ENCODE measurements at places on chromosomes 5 and 9. TPM values are rescaled to one million over a fixed set of nuclear protein-coding genes. Genes with fewer than 3 reads are reported as not detected.

- no peak overlapping the region for H3K27ac ChIP-seq
- H3K4me3 ChIP-seq: no peak overlapping the region
- H3K36me3 ChIP-seq: no peaks in the 10 kb centered on the region
- no peak for DNase-seq
- H3K4me1 ChIP-seq: no peaks in the 10 kb centered on the region
Observed at GRCh38 chr5:40594811-40595210, 84.9 kb upstream of the PTGER4 start.

DNA sequence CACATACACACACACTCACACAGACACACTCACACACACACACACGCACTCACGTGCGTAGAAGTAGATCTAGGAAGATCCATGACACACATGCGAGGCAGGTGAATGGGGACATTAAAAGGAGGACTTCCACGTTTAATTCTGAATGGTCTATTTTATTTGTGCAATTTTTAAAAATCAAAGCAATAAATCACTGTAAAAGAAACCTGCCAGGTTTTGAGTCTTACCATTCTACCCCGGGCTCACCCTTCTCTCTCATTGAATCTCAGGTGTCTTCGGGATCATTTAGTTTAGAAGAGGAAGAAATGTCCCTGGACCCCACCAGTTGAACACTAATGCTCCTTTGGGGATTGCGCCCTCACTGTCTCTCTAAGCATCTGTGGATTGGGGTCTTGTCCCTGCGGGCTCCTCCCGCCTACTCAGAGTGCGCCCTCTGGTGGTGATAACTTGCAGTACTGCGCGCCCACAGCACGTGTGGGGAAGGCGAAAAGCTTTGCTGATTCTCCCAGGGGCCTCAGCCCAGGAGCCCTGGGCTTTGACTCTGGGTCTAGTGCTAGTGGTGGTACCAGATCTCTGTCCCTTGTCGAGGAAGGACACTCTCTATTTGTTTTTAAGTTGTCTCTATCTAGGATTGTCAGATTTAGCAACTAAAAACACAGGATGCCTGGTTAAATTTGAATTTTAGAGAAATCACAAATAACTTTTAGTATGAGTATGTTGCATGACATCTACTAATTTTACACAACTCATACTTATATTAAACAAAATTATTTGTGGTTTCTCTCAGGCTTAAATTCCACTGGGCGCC lies 34.8 kb downstream of the BOD1 start:
- no peak overlapping the region for H3K4me3 ChIP-seq
- DNase-seq: no peak
- no peaks in the 10 kb centered on the region for H3K36me3 ChIP-seq
- H3K27ac ChIP-seq: no peak overlapping the region
- H3K27me3 ChIP-seq: no peaks in the 10 kb centered on the region
- no peaks in the 10 kb centered on the region for H3K4me1 ChIP-seq

Gene SH3TC2
- total RNA-seq: 0.33 TPM

Gene AGXT2
- total RNA-seq: not detected

GRCh38 chr9:99375481-99375880 lies 153.4 kb downstream of the SEC61B start:
- H3K27ac ChIP-seq: no peak overlapping the region
- H3K4me1 ChIP-seq: no peaks in the 10 kb centered on the region
- no peak overlapping the region for H3K4me3 ChIP-seq
- DNase-seq: no peak
- H3K36me3 ChIP-seq: no peaks in the 10 kb centered on the region
- H3K27me3 ChIP-seq: no peaks in the 10 kb centered on the region

DNA sequence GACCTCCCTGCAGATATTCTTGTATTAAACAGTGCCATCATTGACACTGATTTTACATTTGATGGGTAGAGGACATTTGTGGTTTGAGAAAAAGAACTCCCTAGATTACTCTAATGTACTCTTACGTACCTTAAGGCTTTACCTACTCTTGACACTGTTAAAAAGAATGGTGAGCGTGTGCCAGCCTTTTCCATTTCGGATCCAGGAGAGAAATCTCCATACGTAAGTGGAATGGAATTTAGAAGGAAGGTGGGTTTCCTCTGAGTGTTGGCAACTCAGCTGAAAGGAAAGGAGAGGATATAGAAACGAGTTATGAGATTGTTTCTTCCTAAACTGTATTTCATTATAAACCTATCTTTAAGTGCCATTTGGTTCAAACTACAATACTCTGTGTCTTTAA lies 40.9 kb downstream of the TNPO1 start:
- no peak overlapping the region for H3K4me3 ChIP-seq
- H3K27ac ChIP-seq: no peak overlapping the region
- H3K36me3 ChIP-seq: peaks cover 70% of the 10 kb centered on the region

DNA sequence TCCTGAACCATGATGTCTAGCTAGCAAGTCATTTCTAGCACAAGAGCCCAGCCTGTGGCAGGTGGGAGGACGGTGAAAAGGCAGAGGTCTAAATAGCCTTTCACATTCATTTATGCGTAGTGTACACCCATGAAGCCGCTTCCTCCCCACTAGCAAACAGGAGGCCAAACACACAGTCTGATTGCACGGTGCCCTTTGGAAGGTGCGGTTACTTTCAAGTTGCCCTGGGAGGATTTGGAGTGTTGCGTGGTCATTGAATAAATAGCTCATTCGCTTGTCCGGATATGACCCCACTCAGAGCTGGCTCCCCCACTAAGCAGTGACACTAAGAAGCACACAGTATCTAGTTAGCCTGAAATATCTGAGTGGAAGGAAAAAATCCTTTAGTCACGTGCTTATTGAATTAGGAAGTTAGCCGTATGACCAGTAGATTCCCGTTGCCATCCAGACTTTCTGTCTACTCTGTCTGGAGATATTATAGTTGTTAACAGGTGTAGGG lies 664 bp upstream of the ARSB start:
- no peak for DNase-seq
- H3K27me3 ChIP-seq: no peaks in the 10 kb centered on the region
- H3K4me1 ChIP-seq: peaks cover 25% of the 10 kb centered on the region
- H3K4me3 ChIP-seq: peak overlapping the region; percentile 64
- peak overlapping the region; percentile 93 for H3K27ac ChIP-seq

GRCh38 chr5:152256580-152256979 lies 148.5 kb downstream of the NMUR2 start:
- no peaks in the 10 kb centered on the region for H3K36me3 ChIP-seq
- no peaks in the 10 kb centered on the region for H3K27me3 ChIP-seq
- no peak for DNase-seq
- no peaks in the 10 kb centered on the region for H3K4me1 ChIP-seq
- no peak overlapping the region for H3K4me3 ChIP-seq

Gene F12
- 13.4 TPM for total RNA-seq

Gene ENTREP1
- 0.13 TPM for total RNA-seq

DNA sequence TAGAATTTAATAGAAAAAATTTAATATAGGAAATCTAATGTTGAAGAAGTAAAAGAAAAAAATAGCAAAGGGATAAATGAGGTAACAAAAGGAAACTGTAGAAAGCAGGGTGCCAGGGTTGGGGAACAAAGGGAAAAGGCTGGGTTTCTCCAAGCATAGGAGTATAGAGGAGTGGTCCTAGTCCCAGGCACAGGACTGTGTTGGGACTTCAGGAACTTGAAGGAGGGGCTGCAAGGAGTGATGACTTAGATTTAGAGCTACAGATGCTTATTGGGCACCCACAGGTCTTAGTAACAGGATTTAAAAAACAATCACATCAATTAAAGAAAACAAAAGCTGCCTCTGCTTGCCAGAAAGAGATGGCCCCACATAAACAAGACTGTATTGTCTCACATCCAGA lies 396.5 kb upstream of the TNC start:
- no peak overlapping the region for H3K27ac ChIP-seq
- H3K36me3 ChIP-seq: no peaks in the 10 kb centered on the region
- no peaks in the 10 kb centered on the region for H3K4me1 ChIP-seq
- DNase-seq: no peak

Gene MGAT1
- total RNA-seq: 113 TPM
